IPS DF 19.7 (cell line): ENCODE measurements at places on chromosomes 2 and 18.

- no peak for DNase-seq
These were observed 21.3 kb upstream of the NT5C1B start for GRCh38 chr2:18610651-18611050.

GRCh38 chr2:88199912-88200682 lies 30.0 kb downstream of the THNSL2 start:
- no peak for DNase-seq

DNA sequence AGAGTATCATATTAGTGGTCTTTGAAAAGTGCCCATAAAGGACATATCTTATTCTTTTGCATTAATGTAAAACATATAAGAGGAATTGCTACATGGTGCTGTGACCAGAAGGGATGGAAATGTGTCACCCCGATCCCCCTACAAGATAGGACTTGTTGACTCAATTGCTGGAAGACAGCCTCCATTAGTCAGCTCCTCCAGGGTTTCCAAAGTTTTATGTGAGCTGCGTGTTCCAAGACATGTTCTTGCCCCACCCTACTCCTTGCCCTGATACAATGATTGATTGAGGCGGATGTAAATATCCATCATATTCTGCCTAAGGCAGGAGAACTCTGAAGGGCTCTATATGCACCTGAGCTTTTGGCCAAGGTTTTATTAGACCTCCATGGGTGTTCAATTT lies 541.0 kb upstream of the ZEB2 start:
- DNase-seq, result no peak

DNA sequence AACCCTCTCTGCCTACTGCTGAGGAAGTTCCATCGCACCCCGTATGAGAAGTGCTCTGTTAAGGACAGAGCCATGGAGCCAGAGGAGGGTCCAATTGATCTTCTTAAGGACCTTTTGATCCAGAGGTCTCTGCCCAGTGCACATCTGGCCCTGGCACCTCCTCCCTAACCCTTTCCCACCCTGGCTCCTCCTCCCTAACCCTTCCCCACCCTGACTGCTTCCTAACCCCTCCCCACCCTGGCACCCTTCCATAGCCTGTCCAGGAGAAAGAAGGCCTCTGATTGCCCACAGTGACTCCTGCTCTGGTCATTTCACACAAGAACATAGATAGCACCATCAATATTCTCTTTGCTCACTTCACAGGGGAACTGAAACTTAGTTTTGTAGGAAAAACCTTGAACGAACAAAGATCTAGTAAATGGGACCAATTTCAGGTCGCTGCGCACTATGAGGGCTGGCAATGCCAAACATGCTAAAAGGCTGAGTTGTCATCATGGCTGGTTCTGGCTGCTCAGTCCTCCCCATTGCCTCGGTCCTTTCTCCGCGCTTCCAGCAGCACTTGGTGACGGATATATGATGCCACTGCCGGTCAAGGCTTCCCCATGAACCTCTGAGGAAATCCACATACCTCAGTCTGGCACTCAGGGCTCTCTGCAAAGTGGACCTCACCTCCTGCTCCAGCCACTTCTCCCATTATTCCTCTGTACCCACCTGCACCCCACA lies 49.2 kb downstream of the PKDCC start:
- no peak for DNase-seq

DNA sequence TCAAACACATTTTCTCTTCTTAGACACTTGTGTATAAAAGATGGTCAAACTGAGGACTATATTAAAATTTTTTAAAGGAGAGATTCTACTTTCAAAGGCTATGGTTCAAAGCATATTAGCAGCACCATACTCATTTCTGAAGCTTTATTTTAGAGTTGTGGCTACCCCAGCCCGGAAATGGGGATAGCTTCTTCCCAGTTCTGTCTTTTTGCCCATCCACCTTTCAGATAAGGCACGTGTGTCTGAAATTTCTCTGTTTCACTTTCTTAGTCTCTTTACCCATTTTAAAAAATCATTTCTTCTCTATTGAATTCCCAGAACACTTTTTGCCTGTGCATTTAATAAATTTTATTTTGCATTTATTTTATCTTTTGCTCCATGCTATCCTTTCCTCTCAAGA lies 431.5 kb downstream of the RNF144A start:
- DNase-seq, result no peak

GRCh38 chr2:206477296-206477695 lies 34.0 kb downstream of the ADAM23 start:
- DNase-seq, result no peak

DNA sequence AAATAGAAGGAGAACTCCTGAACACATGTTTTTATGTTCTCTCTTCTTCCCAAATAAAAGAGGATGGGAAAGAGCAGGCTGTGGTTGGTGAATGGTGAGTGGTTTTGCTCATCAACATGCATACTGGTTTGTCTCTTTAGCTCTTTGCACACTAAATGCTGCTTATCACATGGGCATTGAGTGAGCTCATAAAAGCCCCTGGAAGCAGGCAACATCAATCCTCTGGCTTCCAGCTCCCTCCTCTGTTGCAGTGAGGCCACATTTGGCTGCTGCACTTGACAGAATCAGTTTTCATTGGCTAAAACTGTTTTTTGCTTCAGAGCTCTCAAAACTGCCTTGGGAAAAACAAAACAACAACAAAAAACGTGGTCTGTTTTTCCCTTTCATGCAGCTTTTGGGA lies 1308.2 kb upstream of the NRXN1 start:
- no peak for DNase-seq

- DNase-seq, result no peak
These were observed 190.1 kb downstream of the RAD51AP2 start for GRCh38 chr2:17328161-17328560.

DNA sequence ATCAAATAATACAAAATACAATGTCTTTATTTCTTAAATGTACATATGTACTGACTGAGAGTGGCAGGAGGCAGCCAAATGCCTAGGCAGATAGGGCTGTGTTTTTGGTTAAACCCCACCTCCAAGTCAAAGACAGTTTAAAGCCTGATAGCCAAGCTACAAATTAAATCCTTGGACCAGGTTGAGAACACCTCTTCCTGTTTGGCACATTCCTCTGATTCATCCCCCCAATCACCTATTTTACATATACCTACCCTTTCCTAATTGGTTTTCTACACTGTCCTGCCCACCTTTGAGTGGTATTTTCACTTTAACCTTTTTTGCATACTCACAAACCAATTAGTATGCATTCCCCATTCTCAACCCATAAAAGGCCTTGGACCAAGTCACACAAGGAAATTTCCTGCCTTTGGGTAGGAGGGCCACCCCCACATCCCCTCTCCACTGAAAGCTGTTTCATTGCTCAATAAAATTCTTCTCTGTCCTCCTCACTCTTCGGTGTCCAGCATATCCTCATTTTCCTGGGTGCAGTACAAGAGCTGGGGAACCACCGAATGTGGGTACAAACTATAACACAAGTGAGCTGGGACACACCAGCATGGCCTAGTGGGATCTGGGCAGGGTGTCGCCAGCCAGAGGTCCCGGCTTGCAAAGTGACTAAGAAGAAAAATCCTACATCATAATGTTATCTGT lies 149.1 kb downstream of the UBE2E3 start:
- no peak for DNase-seq

- no peak for DNase-seq
These were observed 291.8 kb upstream of the LRATD1 start for GRCh38 chr2:14340703-14341102.

DNA sequence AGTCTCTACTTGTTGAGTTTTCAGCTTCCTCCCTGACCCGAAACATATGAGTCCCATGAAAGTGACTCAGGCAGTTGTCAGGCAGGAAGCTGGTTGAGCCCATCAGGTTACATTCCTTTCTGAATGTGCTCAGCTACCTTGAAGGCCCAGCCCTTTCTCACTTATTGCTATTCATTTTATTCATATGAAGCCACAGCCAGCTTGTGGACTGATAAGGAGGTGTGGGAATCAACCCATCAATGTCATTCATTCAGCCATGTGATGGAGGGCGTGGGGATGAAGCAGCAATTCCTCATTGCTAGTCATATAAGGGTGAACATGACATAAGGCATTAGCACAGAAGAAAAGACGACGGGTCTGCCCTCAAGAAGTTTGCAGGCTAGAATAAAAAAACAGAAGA lies 5.3 kb upstream of the VPS4B start:
- DNase-seq, result no peak

DNA sequence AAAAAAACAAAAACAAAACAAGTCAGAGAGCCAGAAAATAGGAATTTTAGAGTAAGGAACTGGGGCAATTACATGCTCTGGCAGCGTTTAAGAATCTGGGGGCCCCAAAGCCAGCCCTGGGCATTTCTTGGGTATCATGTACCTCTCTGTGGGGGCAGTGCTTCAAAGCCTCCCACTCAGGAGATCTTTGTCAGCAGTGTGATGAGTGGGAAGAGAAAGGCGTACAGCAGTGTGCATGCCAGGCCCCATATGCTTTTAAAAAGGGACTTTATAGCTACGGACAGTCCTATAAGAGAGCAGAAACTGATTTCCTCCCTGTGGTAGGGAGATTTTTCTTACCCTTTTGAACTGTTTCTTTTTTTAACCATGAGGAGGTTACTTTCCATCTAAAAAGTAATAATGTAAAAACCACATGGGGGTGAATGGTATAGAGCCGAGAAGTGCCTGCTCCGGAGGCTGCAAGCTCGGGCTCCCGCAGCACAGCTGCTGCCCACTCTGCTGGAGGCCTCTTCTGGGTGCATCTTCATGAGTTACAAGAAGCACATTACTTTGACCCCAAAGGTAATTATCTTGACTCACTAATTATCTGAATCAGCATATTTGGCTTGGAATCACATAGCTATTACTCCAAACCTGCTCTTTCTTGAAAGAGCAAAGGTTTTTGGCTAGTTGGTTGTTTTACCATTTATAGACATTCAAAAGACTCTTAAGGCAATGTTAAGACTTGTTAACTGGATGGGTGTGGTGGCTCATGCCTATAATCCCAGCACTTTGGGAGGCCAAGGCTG lies 46.4 kb downstream of the PROC start:
- DNase-seq, result no peak

DNA sequence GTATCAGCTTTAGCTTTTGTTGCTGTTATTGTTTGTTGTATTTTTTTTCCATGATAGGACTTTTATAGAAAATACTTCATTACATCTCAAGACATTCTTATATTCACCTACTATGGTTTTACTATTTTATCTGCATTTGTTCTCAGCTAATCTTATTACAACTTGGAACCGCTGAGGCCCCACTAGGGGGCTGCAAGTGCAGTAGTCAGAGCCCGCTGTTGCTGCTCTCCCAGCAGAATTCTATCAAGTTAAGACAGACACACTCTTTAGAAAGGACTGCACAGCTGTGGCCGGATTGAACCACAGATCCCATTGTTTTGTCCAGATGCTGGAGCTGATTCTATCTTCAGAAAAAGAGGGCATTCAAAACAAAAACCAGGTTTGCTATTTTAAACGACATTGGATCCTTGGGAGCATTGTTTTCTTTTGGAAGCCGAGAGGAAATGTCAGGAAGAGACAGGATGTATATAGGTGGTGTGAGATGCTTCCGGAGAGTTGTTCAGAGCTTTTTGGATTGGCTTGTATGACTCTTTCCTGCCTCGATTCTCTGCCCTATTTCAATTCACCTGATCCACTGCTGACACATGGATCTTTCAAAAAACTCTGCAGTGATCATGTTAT lies 105.7 kb upstream of the GAREM1 start:
- no peak for DNase-seq

GRCh38 chr18:55500316-55501086 lies 87.5 kb downstream of the TCF4 start:
- DNase-seq, result no peak

DNA sequence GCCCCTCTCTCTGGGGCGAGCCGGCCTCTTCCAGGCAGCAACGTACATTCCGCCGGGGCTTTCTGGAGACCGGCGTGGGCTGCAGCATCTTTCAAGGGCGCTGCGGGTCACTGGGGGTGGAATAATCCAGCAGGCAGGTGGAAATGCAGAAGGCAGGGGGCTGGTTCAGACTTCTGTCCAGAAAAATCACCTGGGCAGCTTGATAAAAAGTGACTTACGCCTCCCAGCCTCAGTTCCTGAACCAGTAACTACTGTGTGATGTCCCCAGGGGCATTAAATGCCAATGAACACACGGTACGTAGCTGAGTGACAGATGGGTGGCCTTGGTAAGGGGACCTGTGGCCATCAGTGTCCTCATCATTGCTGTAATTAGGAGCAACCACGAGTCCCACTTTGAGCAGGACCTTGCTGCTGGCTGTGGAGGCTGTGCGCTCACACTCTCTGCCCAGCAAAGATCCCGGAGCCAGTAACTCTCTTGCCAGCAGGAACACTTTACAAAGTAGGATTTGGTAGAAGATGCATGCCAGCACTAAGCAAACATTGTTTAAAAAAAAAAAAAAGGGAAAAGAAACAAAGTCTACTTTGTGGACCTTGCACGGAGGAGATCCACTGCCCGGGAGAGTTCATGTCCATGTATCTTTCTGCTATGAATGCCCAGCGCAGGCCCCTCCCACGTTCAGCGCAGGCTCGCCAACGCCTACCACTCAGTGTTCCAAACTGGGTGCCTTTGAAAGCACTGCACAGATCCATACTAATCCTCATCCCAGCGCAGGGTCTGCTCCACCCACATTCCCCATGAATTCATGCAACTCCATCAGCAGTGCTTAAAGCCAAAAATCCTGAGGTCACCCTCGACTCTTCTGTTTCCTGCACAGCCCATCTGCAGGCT lies 177.3 kb downstream of the HDAC4 start:
- no peak for DNase-seq

DNA sequence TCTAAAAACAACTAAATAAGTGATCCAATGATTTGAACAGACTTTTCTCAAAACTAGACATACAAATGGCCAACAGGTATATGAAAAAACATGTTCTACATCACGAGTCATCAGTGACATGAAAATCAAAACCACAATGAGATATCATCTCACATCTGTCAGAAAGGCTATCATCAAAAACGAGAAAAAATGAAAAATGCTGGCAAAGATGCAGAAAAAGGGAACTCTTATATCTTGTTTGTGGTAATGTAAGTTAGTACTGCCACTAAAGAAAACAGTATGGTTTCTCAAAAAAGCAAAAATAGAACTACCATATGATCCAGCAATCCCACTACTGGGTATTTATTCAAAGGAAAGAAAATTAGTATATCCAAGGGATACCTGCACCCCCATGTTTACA lies 255.3 kb upstream of the FBXO11 start:
- DNase-seq, result no peak

DNA sequence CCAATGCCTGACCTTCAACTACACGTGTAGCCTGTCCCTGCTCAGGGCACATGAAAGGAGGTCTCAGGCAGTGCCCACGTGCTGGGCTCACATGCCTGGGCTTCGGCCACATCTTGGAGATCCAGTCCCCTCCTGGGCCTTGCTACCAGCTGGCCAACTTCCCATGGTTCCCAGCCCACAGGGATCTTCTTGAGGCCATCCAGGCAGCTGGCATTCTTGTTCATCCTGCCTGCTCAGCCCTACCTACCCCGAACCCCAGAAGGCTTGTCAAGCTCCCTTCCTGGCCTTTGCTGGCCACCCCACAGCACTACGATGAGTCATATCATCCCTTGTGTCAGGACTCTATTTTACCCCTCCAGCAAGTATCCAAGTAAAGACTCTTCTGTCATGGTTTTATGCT lies 97.1 kb downstream of the ZBTB7C start:
- DNase-seq, result no peak

GRCh38 chr18:58844871-58845270 lies 19.8 kb upstream of the ZNF532 start:
- DNase-seq, result no peak
